Right cardiac atrium (tissue), 5 donors: ENCODE measurements at places on chromosomes 11 and 22.

DNA sequence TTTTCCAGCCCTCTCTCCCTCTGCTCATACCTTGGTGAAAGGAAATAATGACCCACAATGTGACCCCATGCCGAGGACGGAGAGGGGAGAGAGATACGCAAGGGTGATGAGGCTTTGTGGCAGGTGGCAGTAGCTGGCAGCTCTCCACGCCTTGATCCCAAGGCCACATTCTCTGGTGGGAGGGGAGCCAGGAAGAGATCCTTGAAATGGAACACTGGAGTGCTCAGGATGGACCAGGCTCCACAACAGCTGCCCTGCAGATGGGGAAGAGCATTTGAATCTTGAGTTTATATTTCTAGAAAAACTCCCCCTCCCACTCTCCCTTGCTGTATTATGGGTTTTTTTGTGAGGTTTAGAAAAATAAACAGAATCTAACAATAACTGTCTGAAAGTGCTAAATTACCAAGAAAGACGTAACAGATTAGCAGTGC is 61.6 kb upstream of the CDON start:
- no peak for DNase-seq

DNA sequence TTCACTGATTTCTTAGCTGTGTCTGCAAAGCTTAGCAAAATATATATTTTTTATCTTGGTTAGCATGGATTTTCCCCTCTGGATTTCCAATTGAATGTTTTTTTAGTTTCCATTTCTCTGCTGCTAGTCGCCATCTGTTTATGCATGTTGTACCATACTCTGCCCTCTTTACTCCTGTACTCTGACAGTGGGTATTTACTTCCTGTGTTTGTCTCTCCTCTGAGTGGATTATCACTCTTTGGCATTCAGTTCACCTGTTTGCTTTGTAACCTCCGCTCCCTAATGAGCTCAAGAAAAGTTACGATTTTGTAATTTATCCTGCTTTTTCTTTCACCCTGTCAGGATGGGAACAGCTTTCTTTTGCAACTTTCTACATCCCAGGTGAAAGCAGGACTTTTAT is 59.1 kb downstream of the PDHX start:
- DNase-seq = no peak

DNA sequence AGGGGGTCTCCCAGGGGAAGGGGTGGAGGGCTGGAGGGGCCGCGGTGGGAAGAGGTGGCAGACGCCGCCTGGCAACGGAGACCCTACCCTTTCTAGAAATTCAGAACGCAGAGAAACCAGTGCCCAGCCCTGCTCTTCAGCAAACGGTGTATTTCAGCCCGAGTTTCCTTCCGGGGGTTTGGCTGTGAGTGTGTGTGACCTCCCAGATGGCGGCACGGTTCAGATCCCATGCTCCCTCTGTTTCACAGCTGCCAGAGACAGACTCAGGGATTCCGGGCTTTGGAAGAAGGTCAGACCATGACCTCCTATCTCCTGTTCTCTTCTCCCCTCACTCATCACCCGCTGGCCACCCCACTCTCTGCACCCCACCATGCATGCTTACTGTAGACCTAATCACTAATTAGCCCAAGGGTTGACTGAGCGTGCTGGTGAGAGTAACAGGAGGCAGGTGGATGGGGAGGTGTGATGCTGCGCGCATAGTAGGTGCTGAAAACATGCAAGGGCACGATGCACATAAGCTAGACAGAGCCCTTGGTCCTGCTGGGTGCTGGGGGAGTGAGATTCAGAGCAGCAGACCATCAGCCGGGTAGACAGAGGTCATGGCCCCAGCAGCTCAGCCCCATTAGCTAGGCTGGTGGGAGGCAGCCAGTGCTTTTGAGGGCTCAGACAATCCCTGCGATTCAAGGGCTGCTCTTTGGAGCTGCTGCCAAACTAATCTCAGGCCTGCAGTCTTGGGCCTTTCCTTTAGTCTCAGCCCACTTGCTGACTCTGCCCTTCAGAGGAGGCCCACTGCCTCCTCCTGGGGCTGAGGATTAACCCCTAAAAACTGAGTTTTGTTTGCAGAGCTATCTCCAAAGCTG is 256.5 kb upstream of the CADM1 start:
- no peak for DNase-seq

DNA sequence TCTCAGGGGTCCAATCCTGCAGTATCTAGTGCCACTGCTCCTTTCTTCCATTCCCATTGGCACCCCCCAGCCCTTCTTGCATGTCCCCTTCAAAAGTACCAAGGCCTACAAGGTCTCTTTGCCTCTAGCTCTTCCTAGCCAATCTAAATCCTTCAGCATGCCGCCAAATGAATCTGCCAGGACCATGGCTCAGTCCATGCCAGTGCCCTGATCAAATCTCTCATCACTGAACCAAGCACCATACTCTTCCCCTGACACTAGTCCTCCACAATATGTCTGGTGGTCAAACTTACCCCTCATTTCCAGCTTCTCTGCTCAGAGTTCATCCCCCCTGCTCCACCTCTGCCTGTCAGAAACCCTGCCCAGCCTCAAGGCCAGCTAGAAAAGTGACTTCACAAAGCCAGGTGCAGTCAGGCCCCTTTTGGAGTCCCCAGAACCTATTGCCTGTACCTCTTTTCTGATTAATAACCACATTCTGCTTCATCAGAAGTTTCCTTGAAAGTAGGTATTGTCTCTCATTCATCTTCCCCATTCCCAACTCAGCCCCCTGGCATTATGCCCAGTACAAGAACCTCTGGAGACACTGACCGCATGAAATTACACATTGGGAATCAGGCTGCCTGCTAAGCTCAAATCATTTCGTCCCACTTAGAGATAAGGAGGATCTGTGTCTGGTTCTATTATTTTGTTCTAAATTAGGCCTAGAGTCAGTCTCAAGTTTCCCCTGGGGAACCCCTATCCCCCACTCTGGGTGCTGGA is 11.4 kb downstream of the FEN1 start:
- DNase-seq = no peak

GRCh38 chr11:69638941-69639681 is 1.8 kb upstream of the CCND1 start:
- DNase-seq = peak; percentile 96

DNA sequence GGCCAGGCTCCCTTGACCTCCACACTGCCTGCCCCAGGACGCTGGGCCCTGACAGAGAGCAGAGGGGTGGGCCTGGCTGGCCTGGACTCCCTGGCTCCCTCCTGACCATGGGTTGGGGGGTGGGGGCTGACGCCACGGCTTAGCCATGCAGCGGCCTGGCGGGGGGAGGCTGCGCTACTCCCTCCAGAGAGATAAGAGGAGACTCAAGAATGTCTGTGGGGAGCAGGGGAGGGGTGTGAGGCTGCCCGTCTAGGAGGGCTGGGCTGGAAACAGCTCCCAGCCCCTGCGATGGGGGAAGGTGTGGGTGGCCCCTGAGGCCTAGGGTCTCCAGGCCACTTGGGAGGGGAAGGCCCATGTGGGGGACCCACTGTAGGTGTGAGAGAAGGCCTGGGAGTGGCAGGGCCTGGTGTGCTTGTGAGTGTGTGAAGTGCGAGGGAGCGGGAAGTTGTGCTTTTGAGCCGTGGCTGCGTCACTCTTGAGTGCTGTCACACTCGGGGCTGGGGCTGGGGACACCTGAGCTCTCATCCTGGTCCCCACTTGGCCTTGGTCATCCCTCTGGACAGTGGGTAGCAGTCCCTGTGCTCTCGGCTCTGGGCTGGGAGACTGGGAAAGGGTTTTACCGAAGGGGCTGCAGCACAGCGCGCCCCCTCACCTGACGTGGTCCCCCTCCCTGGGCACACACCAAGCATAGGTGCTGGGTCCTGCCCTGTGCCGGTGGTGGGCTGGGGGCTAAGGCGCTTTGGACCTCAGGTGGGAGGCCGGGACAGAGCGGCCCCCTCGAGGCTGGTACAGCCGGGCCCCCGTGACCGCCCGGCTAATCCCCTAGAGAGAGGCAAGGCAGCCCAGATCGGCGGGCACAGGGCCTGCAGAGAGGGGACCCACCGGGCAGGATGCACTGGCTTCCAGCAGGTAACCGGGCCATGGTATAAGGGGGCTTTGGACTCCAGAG is 2.4 kb downstream of the MYRF start:
- peak; percentile 62 for DNase-seq

DNA sequence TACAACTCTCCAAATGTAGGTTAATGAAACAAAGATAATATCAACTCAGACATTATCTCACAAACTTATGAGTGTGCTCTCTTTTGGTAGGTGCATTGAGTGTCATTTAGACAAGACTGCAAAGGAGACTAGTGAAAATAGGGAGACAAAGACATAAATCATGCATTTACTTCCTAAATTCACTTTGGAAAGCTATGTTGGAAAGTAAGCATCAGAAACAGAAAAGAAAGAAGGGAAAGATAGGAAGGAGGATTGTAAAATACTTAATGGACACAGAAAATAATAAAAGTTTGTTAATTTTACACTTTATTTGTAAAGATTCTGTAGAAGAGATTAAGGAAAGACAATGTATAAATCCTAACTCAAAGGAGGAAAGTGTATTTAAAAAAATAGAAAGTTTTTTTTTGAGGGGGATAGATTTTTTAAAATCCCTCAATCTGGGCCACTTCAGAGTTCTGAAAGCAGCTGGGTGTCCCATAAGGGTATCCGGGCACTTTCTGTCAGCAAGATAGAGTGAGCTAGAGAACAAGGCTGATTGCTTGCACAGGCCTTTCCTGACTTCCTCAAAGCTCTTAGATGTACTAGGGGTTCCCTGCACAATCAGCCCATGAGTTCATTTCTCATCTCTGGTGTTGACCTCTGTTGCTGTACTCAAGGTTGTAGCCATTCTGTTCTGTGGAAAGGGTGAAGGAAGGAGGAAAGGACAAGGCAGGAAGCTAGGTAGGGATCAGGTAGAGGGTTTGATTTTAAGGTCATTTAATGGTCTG is 22.4 kb upstream of the RDX start:
- no peak for DNase-seq

DNA sequence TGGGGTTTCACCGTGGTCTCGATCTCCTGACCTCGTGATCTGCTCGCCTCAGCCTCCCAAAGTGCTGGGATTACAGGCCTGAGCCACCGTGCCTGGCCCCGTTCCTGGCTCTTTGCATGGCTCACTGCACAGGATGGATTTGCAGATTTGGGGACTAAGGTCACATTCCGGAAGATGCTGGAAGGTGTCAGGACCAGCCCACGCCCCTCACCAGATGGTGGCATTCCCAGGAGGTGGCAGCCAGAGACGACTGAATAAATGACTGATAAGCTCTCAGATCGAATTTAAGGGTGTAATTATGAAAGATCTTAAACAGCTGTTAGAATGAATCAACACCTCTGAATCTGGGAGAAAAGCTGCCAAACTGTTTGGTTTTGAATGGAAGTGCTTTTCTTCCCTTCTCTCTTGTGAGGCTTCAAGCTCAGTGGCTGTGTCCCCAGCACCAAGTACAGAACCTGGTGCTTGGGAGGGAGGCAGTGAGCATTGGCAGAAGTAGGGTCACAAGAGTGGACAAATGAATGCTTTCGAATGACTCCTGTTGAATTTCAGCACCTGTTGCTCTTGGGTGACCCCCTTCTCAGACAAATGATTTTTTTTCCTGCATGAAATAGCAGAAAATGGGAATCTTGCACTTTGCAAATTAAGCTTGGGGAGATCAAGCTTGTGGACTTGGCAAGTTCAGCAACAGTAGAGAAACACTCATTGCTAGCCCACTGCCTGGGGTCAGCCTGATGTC is 69.6 kb downstream of the KIAA1671 start:
- DNase-seq = peak; percentile 43

DNA sequence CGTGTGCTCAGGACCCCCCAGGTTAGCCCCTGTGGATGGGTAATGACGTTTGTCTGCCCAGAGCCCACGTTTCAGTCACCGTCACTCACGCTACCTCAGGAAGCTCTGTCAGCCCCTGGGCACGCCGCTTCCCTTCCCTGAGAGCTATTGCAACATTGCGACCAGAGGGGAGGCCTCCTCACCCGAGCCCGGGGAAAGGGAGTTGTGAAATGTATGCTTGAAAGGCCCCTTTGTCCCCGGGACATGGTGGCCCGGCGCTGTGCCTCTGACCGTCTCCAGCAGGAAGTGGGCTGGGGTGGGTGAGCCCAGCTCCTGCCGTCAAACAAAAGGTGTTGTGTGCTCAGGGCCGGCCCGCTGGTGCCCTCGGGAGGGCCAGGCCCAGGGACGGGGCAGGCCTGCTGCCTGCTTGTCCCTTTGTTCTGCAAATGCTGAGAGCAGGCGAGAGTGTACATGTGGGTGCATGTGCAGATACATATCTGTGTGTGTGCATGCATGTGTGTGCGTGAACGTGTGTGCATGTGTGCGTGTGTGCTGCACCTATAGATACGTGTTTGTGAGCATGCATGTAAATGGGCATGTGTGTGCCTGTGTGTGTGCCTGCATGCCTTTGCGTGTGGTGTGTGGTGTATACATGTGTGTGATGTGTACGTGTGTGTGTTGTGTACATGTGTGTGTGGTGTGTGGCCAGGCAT is 1125.0 kb downstream of the BRD1 start:
- DNase-seq = peak; percentile 27

DNA sequence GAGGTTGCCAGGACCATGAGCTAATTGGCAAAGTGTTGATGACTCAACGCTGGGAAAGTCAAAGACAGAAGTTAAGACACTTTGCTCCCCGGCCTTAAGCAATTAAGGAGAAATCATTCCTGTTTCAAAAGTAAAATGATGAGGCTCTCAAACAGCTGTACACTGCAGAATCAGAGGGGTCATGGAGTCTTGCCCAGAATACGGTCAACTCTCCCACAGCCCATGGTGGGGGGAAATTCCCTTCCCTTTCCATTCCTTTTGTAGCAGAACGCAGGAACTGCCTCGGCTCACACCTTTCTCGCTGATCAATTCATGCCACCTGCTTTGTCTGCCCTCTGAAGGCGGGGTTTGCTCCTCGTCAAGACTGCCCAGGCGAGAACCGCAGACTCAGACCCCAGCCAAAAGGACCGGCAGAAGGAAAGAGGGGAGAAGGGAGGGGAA is 52.8 kb downstream of the MN1 start:
- no peak for DNase-seq

- peak; percentile 43 for DNase-seq
Measured at GRCh38 chr11:69475866-69476471, 5.5 kb upstream of the LINC01488 start.

DNA sequence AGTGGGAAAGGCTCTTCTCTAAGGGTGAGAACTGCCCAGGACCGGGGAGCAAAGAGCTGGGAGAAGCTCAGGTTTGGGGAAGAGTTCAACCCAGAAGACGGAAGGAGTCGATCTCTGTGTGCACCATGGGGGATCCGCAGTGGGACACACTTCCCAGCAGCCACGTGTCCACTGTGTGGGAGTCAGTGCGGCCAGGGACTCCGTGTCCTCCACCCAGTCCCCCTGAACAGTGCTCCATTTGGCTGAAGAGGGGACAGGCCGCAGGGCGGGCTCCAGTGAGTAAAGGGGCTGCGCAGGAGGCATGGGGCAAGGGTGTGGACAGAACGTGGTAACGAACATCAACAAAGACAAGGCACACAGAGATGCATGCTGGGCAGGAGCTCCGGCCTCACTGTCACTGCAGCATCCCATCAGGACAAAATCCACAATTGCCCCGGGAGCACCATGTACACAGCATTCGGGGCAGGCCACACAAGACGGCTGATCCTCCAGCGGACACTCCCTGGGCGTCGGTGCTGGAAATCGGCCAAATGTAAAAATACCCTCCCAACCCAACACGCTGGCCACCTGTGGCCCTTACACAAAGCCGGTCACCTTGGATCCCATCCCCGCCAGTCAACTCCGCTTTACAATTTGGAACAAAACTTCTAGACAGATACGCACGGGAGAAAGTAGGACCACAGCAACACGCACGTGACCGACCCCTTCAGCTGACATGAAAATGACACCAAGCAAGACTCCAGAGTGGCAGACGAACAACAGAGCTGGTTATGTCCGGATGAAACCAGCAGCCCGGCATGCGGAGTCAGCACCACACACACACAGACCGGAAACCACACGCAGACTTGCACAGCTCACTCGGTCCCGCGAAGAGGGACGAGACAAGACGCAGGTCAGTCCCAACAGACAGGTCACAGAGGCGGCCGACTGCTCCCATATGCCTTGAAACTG is 366.8 kb downstream of the SHANK2 start:
- no peak for DNase-seq
